Peyer's patch (tissue), 4 donors: ENCODE measurements at places on chromosomes 1 and 21. TPM values are rescaled to one million over a fixed set of nuclear protein-coding genes. Genes with fewer than 3 reads are reported as not detected.

DNA sequence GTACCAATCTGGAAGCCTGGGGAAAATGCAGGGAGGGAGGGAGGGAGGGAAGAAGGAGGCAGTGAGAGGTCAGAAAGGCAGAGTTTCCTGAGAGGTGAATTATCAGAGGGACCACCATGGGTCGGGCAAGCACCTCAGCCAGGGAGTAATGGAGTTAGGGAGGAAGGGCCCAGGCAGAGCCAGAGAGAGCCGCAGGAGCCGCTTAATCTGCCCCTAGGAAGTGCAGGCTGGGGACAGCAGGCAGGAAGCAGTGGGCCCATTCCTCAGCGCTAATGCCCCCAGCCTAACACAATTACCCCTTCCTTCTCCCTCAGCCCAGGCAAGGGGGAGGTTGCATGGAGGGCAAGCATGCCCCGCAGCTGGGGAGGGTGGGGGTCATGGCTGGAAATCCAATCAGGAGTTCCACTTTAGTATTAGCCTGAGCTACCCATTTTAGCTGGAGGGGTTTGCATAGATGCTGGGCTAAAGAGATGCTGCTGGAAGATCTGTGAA lies 109.0 kb downstream of the TMEM53 start:
- no peak overlapping the region for H3K27ac ChIP-seq
- no peaks in the 10 kb centered on the region for H3K27me3 ChIP-seq
- H3K4me3 ChIP-seq, result no peak overlapping the region
- H3K4me1 ChIP-seq, result no peaks in the 10 kb centered on the region
- no peak for DNase-seq

GRCh38 chr1:37562984-37563383 lies 6.2 kb downstream of the DNALI1 start:
- no peak overlapping the region for H3K4me3 ChIP-seq
- DNase-seq, result no peak
- no peak overlapping the region for H3K27ac ChIP-seq
- no peaks in the 10 kb centered on the region for H3K36me3 ChIP-seq

GRCh38 chr1:17141441-17142197 lies 22.4 kb upstream of the PADI2 start:
- no peak for DNase-seq
- H3K36me3 ChIP-seq, result no peaks in the 10 kb centered on the region
- H3K27me3 ChIP-seq, result no peaks in the 10 kb centered on the region
- no peaks in the 10 kb centered on the region for H3K4me1 ChIP-seq
- no peak overlapping the region for H3K27ac ChIP-seq

DNA sequence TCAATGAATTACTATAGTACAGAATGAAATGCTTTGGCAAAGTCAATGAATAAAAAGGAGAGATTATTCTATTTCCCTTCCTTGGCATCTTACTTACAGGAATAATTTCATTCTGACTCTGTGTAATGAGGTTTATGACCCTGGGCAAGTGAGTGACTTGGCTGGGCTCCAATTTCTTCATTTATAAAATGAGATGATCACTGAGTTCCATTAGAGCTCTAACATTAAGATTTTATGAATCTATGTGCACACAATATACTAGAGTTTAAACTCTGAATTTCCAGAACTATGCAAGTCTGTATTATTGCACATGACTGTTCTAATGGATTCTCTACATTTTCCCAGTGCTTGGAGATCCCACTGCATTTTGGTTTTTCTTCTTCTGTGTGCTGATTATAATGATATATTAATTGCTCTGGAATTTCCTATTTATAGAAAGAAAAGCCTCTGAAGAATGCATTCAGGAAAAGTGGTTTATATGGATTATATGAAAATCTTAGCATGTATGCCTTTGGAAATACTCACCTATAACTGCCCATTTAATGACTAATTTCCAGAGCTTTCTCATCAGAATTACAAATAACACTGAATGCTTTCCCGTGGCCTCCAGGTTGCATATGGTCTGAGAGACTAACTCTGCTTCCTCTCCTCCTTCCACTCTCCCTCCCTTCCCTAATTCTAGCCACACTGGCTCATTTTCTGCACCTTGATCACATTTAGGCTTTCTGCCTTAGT lies 97.4 kb upstream of the CHRM3 start:
- no peaks in the 10 kb centered on the region for H3K27me3 ChIP-seq
- DNase-seq, result no peak
- H3K27ac ChIP-seq, result no peak overlapping the region
- H3K36me3 ChIP-seq, result no peaks in the 10 kb centered on the region

DNA sequence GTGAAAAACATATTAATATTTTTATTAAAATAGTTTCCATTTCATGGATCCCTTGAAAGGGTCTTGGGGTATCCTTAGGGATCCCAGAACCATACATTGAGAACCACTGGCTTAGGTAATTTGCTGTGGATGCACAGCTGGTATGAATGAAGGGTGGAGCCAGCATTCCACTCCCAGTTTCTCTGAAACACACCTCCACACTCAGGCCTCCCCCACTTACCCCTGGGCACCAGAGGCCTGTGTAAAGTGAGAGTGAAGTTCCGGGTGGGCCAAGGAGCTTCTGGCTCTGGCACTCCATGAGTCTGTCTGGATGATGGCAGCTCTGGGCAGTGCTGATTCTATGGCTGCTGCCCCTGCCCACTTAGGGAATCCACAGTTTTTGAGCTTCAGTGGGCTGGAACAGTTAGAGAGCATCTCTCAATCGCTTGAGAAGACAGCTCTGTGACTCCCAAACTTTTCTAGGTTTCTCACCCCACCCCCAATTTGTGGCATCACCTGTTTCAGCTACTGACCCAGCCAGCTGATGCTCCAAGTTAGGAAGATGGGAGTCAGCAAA lies 57.8 kb upstream of the CD1D start:
- peaks cover 6% of the 10 kb centered on the region for H3K4me1 ChIP-seq
- no peaks in the 10 kb centered on the region for H3K27me3 ChIP-seq
- no peaks in the 10 kb centered on the region for H3K36me3 ChIP-seq
- H3K4me3 ChIP-seq, result no peak overlapping the region
- DNase-seq, result no peak
- H3K27ac ChIP-seq, result no peak overlapping the region

GRCh38 chr1:206526064-206526911 lies 19.0 kb downstream of the RASSF5 start:
- no peaks in the 10 kb centered on the region for H3K4me1 ChIP-seq
- H3K27me3 ChIP-seq, result no peaks in the 10 kb centered on the region
- DNase-seq, result no peak
- H3K27ac ChIP-seq, result no peak overlapping the region
- no peak overlapping the region for H3K4me3 ChIP-seq
- H3K36me3 ChIP-seq, result no peaks in the 10 kb centered on the region

DNA sequence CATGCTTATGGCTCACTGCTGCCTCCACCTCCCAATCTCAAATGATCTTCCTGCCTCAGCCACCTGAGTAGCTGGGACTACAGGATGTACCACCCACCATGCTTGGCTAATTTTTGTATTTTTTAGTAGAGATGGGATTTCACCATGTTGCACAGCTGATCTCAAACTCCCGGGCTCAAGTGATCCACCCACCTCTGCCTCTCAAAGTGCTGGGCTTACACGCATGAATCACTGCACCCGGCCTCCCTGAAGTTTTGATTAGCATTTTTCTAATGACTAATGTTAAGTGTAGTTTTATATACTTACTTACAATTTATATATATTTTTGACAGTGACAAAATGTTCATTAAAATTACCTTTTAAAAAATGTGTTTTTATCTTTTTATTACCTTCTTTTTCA lies 41.1 kb downstream of the ZNF678 start:
- no peak overlapping the region for H3K4me3 ChIP-seq
- H3K27ac ChIP-seq, result no peak overlapping the region
- DNase-seq, result no peak
- no peaks in the 10 kb centered on the region for H3K27me3 ChIP-seq
- H3K36me3 ChIP-seq, result no peaks in the 10 kb centered on the region

GRCh38 chr1:72438270-72438669 lies 155.9 kb upstream of the NEGR1 start:
- no peak overlapping the region for H3K4me3 ChIP-seq
- H3K27ac ChIP-seq, result no peak overlapping the region
- no peaks in the 10 kb centered on the region for H3K4me1 ChIP-seq
- DNase-seq, result no peak
- no peaks in the 10 kb centered on the region for H3K36me3 ChIP-seq

GRCh38 chr1:205477759-205478247 lies 22.0 kb upstream of the BLACAT1 start:
- H3K36me3 ChIP-seq, result no peaks in the 10 kb centered on the region
- no peaks in the 10 kb centered on the region for H3K27me3 ChIP-seq
- no peaks in the 10 kb centered on the region for H3K4me1 ChIP-seq

DNA sequence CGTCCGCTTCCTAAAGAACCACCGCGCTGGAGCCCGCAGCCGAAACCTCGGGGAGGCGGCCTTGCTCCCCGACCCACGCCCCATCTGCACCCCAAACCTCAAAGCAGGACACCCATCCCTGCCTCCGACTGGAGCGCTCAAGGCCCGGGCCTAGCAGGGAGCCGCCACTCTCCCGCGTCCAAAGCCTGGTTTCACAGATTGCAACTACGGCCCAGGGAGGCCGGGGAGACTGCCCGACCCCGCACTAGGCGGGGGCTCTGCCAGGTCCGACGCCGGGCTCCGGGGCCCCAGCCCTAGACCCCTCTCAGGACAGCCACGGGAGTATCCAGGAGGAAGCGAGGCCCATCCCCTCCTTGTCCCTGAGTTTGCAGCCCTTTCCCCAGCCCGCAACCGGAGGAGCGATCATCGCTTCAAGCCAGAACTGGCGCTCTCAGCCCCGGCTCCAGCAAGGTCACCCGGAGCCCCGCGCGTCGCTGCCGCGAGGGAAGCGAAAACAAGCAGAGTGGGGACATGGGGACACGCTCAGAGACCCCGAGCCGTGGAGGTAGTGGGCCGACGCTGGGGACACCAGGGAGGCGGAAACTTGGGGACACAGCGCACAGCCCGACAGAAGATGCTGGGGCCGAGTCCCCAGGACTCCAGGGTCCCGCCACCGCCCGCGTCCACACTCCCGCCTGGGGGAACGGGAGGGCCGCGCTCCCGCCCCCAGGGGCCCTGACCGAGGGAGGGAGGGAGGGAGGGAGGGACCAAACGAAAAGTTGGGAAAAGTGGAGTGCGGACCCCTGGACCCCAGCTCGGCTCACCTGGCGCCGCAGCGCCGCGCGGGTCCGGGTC lies 433 bp downstream of the TMEM200B start:
- peak overlapping the region; percentile 67 for H3K4me3 ChIP-seq
- H3K36me3 ChIP-seq, result no peaks in the 10 kb centered on the region
- H3K4me1 ChIP-seq, result peaks cover 45% of the 10 kb centered on the region
- no peak for DNase-seq

GRCh38 chr21:38507374-38507942 lies 9.2 kb upstream of the ERG start:
- H3K4me1 ChIP-seq, result no peaks in the 10 kb centered on the region
- H3K27me3 ChIP-seq, result no peaks in the 10 kb centered on the region
- no peak overlapping the region for H3K4me3 ChIP-seq
- DNase-seq, result no peak
- no peaks in the 10 kb centered on the region for H3K36me3 ChIP-seq

GRCh38 chr21:27423038-27423437 lies 456.1 kb upstream of the ADAMTS5 start:
- H3K36me3 ChIP-seq, result no peaks in the 10 kb centered on the region
- H3K4me1 ChIP-seq, result no peaks in the 10 kb centered on the region
- H3K4me3 ChIP-seq, result no peak overlapping the region
- H3K27me3 ChIP-seq, result no peaks in the 10 kb centered on the region
- no peak overlapping the region for H3K27ac ChIP-seq

GRCh38 chr1:229856009-229856650 lies 210.9 kb upstream of the GALNT2 start:
- peak overlapping the region; percentile 50 for H3K27ac ChIP-seq
- no peak overlapping the region for H3K4me3 ChIP-seq
- no peaks in the 10 kb centered on the region for H3K27me3 ChIP-seq
- H3K36me3 ChIP-seq, result no peaks in the 10 kb centered on the region
- DNase-seq, result peak; percentile 75
- H3K4me1 ChIP-seq, result peaks cover 3% of the 10 kb centered on the region

DNA sequence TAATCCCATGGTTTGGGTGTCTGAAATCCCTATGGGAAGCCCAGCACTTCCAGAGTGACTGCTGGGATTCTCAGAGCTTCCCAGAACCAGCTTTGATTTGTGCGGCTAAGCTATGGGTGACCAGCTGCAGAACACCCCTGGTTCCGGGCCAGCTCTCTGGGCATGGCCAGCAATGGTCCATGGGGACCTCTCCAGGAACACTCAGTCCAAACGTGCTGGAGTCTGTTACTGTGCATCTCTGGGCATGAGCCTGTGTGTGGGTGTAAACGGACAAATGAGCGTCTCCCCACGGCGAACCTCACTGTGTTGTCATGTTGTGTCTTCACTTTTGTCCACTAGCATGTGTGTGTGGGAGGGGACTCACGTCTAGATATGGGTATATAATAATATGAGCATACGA lies 54.4 kb downstream of the MAB21L3 start:
- H3K4me3 ChIP-seq, result no peak overlapping the region
- no peaks in the 10 kb centered on the region for H3K36me3 ChIP-seq

DNA sequence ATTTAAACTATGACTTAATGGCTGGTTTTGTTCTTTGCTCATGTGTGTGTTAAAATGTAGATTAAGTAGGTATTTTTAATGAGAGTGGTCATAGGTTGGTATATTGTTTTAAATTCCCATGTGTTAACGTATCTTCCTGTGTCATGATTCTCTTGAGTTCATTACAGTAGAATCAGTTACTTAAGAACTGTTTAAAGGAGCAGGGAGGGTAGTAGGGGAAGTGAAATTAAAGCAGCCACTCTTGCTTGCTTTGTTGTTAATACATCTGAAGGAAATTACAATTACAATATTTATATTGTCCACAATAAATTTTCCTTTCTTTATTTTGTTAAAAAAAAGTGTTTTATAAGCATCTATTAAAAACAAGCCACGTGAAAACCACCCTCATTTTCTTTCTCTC lies 119.2 kb upstream of the KIAA1614 start:
- no peaks in the 10 kb centered on the region for H3K36me3 ChIP-seq
- no peak for DNase-seq
- H3K27me3 ChIP-seq, result no peaks in the 10 kb centered on the region
- no peak overlapping the region for H3K4me3 ChIP-seq
- no peaks in the 10 kb centered on the region for H3K4me1 ChIP-seq

- DNase-seq, result peak; percentile 88
- no peak overlapping the region for H3K27ac ChIP-seq
- H3K36me3 ChIP-seq, result no peaks in the 10 kb centered on the region
- peaks cover 14% of the 10 kb centered on the region for H3K4me1 ChIP-seq
Observed at GRCh38 chr1:46446646-46447498, 42.8 kb upstream of the DMBX1 start.

- H3K27me3 ChIP-seq, result no peaks in the 10 kb centered on the region
- no peaks in the 10 kb centered on the region for H3K36me3 ChIP-seq
- H3K4me1 ChIP-seq, result no peaks in the 10 kb centered on the region
- H3K4me3 ChIP-seq, result no peak overlapping the region
- no peak for DNase-seq
Observed at GRCh38 chr1:152398812-152399698, 15.0 kb downstream of the CRNN start.

GRCh38 chr1:9705337-9706093 lies 54.0 kb downstream of the PIK3CD start:
- H3K36me3 ChIP-seq, result no peaks in the 10 kb centered on the region
- no peak for DNase-seq
- peaks cover 9% of the 10 kb centered on the region for H3K4me1 ChIP-seq
- no peaks in the 10 kb centered on the region for H3K27me3 ChIP-seq
- H3K27ac ChIP-seq, result peak overlapping the region; percentile 46

- no peaks in the 10 kb centered on the region for H3K27me3 ChIP-seq
- no peaks in the 10 kb centered on the region for H3K36me3 ChIP-seq
- H3K4me1 ChIP-seq, result no peaks in the 10 kb centered on the region
- H3K27ac ChIP-seq, result no peak overlapping the region
Observed at GRCh38 chr1:51435878-51436277, 83.2 kb downstream of the EPS15 start.

The LORICRIN gene
- total RNA-seq, result not detected

The CD247 gene
- total RNA-seq, result 1.9 TPM

The FCRL1 gene
- total RNA-seq, result not detected

The RHOU gene
- total RNA-seq, result 43.6 TPM

The PTPN22 gene
- total RNA-seq, result 11.4 TPM

The SASS6 gene
- 3.9 TPM for total RNA-seq

The ZNF683 gene
- not detected for total RNA-seq

The KRTAP12-2 gene
- total RNA-seq, result not detected
